Stimulated activated CD4-positive, alpha-beta T cell treated with anti-CD3 and anti-CD28 coated beads, Interleukin-4, amount 100 ng/mL, for 1 hour (primary cell): ENCODE measurements at places on chromosomes 3 and 15.

DNA sequence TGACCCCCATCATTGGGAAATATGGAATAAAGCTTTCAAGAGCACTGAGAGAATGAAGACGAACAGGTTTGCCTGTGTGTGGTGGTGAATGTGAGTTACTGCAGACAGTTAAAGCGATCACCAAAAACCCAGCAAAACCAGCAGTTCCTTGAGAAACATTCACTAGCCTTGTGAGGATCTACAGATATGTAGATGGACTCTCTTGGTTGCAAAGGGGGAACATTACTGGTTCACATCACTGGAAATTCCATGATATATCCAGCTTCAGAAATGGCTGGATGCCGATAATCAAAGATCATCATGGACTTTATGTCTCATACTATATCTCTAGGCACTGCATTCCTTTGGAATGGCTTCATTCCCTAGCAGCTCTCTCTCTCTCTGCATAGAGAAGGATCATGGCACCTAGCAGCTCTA lies 10.2 kb upstream of the HERC1 start:
- DNase-seq = no peak

DNA sequence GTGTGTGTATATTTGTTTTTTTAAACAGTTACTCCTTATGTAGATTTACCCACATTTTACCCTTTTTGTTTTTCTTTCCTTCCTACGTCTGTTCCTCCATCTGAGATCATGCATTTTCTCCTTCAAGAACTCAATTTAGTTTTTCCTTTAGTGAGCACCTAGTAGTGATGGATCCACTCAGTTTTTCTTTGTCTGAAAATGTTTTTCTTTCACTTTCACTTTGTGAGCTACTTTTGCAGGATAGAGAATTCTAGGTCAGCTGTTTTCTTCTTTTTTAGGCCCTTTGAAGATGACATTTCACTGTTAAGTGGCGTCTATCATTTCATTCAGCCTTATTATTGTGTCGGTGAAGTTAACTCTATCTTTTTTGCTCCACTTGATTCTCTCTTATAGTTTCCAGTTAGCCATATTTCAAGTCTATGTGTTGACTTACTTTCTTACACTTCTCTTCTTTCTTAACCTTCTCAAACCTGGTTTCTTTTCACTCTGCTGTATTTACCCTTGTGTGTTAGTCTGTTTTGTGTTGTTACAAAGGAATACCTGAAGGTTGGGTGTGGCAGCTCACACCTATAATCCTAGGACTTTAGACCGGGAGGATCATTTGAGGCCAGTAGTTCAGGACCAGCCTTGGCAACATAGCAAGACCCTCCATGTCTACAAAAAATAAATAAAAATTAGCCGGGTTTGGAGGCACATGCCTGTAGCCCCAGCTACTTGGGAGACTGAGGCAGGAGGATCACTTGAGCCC lies 55.8 kb downstream of the PRKCI start:
- DNase-seq = no peak

DNA sequence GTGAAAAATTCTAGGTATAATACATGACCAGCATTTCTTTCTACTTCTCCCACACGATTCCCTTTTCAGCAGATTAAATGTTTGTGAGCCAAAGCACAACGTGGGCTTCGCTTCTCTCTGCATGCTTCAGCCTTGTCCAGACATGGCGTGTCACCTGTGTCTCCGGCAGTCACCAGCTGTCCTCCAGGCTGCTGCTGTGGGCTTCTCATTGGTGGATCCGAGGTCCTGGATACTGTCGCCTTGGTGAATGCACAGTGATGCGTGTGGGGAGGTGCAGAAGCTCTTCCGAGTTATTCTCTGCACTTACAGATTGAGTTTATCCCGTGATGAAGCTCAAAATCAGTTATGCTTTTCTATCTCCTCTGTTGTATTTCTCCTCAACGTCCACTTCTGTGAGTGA lies 23.0 kb upstream of the GOLGA8J start:
- no peak for DNase-seq

GRCh38 chr15:51075826-51076523 lies 18.7 kb downstream of the TNFAIP8L3 start:
- DNase-seq = no peak

GRCh38 chr3:89932882-89933281 lies 825.5 kb downstream of the EPHA3 start:
- DNase-seq = no peak

- DNase-seq = no peak
Observed at GRCh38 chr3:66851894-66852613, 146.1 kb upstream of the KBTBD8 start.

DNA sequence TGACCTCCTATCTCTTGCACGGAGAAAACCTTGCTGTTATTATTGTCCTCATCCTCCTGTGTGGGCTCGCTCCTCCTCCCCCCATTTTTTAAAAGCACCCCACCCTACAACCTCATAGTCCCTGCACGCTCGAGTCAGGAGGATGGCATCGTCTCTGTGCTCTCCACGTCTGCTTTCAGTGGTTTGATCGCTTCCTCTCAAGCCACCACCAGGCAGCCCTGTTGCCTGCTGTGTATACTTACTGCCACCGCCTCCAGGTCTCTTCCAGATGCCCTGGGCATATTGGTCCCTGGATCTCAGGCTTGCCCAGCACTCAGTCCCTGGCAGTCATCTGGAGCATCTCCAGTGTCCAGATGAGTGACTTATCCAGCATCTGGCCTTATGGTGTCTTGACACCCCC lies 42.1 kb upstream of the GCNT3 start:
- DNase-seq = no peak

DNA sequence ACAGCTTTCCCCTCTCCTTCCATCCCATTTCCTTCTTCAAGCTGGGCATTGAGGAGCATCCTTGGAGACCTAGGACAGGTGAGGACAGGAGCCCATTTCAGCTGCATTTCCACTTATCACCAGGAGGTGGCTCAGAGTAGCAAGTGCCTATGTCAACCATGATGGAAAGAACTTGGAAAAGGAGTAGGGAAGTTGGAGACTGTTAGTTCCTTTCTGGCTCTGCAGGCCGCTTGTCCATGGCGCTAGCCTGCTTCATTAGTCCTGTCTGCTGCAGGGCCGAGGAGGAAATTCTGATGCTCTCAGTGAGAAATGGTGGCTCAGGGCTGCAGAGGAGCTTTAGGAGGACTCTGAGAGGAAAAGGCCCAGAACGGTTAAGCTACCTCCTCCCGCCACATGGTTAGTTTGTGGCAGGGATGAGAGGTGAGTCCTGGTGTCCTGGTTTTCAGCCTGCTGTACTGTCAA lies 7.0 kb upstream of the CD276 start:
- peak; percentile 38 for DNase-seq

GRCh38 chr3:160008961-160009360 lies 20.3 kb downstream of the IL12A start:
- DNase-seq = no peak

DNA sequence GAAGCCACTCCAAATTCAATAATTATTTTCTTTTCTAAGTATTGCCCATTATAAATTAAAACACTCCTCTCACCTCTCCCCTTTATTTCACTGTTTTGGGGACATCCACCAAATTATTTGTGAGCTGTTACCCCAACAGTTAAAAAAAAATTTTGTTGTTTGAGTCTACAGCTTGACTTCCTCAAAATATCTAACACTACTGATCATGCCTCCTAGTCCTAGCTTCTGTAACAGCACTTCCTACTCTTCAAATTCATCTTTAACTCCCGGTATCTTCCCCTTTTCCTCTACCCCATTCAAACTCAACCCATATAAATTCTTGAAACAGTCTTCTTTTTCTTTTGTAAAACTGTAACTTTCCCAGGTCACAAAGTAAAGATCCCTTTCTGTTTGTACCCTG lies 15.9 kb downstream of the PARL start:
- no peak for DNase-seq

DNA sequence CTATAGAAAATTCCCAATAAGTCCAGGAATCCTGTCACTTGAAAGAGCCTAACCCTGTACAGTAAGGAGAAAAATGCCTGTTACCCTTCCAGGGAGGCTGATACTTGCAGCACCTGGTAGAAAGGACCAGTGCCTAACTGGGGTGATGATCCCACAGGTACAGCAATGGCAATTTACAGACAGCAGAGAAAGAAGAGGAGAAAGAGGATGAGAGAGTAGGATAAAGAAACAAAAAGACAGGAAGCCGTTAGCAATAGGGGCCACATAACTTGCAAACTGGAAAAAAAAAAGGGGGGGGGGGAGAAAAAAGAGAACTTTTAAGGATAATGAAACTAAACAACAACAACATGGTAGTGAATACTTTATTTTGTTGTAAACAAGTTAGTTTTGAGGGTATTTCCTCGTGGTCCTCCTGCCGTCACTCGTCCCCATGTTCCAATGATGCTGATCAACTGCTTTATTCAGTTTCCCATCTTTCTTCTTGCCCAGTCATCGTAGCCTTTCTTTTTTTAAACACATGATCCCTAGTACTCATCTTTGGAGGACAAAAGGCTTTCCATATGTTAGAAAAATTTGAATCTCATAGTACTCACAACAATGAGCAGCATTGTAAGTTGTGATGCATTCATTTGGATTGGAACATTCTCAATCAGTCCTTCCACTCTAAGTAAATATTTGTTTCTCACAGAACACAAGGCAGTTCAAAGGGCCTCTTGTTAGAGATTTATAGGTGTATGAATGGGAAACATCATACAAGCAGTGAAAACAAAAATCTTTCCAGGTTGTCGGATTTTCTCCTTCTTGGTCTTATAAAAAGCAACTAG lies 8.6 kb downstream of the TM4SF1 start:
- no peak for DNase-seq

DNA sequence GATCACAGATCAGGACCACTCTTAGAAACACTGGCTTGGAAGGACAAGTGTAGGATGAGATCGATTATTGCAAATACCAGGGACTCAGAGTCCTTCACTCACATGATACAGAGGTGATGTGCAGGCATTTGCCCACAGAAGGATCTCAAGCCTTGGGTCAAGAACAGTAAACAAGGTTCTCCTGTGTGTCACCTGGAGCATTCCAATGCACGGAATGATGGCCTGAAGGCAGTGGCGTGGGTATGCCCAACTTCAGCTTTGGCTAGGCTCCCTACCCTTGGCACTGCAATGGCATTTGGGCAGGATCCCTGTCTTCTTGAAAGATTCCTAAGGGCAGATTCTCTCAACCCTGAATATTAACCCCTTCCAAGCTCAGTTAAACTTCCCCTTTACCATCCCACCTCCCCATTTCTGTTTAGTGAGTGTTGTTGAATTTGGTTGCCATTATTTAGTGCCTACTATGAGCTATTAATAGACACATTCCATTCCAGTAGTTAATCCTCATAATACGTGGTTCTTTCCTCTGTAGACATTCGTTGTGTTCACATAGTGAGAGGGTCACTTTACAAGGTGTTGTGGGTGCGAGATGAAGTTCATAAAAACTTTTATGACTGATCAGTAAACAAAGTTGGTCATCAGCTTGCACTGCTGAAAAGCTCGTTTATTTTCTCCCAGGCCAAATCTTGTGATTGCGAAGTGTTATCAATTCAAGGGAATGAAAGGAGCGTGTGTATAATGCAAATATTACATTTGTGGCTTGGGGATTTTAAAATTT lies 1.1 kb upstream of the LZTFL1 start:
- no peak for DNase-seq

- no peak for DNase-seq
Observed at GRCh38 chr3:66211779-66212178, 9.0 kb upstream of the SLC25A26 start.

DNA sequence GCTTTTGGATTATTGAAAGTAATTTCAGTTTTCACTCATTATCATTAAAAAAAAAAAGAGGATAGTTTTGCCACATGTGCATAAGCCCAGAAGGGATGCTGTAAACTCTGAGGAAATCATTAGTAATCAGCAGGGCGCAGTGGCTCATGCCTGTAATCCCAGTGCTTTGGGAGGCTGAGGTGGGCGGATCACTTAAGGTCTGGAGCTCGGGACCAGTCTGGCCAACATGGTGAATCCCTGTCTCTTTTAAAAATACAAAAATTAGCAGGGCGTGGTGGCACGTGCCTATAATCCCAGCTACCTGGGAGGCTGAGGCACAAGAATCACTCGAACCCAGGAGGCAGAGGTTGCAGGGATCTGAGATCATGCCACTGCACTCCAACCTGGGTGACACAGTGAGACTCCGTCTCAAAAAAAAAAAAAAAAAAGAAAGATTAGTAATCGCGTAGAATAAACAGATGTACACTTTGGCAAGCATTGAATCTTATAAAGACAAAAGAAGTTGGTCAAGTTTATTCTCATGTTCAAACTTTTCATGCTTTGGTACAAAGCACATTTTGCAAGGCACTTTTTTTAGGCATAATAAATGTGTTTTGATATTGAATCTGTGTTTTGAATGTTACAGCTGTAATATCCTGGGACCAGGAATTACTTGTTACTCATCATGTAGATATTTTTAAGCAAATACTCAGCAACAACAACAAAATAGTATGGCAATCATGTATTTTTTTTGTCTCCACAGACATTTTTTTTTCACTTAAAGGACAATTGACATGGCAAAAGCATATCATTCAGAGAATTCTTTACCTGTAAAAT lies 93.2 kb upstream of the AGTR1 start:
- DNase-seq = no peak

- no peak for DNase-seq
Observed at GRCh38 chr3:149258298-149258697, 36.7 kb upstream of the CP start.

DNA sequence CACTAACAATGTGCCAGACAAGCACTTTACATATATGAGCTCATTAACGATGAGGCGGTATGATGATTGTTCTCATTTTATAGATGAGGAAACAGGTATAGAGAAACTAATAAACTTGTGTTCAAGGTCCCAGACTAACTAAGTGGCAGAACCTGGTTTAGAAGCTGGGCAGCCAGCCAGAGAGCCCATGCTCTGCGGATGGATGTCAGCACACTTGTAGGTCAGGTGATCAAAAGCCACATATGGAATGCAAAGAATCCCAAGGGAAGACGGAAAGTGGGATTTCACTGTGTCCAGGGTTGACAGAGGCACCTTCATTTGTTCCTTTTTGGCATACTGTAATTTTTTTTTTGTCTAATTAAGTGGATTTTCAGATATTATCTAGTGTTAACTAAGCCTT lies 103.7 kb downstream of the EFL1 start:
- DNase-seq = no peak

- DNase-seq = no peak
Observed at GRCh38 chr3:31157047-31157694, 262.7 kb upstream of the GADL1 start.

- DNase-seq = no peak
Observed at GRCh38 chr3:52313774-52314188, 2.3 kb upstream of the DNAH1 start.

DNA sequence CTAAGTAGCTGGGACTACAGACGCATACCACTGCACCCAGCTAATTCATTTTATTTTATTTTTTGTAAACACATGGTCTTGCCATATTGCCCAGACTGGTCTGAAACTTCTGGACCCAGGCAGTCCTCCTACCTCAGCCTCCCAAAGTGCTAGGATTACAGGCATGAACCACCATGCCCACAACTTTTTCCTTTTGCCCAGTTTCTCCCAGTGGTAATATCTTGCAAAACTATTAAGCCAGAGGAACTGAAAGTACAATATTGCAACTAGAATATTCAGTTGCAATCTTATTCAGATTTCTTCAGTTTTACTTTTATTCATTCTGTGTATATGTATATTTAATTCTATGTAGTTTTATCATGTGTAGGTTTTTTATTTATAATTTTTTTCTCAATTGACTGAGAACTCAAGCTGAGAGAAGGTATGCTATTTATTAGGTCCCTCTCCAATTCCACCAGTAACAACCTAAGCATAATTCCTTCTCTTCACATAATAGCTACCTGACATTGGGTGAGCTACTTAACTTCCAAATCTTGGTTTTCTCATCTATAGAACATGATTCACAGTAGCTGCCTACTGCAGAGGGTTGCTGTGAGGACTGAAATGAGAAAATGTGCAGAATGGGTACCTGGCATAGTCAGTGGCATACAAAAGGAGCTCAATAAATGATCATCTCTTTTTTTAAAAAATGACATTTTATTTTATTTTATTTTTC lies 30.8 kb downstream of the KLHL18 start:
- DNase-seq = no peak
